Activated CD4-positive, alpha-beta T cell treated with anti-CD3 and anti-CD28 coated beads for 24 hours (primary cell): ENCODE measurements at places on chromosomes 3 and 15.

GRCh38 chr3:69591164-69591736, 148.0 kb upstream of the MITF start:
- no peak for DNase-seq

GRCh38 chr3:152610622-152611021, 224.3 kb upstream of the P2RY1 start:
- DNase-seq, result no peak

GRCh38 chr3:165196577-165197480, 645 bp upstream of the SLITRK3 start:
- DNase-seq, result no peak

DNA sequence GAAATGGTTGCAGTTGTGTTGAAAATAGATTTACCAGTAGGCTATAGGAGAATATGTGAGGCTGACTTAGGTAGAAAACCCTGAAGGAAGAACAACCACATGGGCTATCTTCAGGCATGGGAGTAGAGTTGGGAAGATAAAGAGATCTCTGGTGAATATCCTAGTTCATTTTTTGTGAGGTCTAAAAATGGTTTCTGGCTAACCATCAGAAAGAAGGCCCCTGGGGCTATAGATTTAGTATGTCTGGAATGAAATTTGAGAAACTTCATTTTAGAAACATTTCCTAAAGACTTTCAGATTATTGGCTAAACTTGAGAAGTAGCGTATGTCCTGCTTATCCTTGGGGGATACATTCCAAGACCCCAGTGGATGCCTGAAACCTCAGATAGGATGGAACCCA, 148.2 kb downstream of the NAALADL2 start:
- no peak for DNase-seq

- DNase-seq, result peak; percentile 20
These were observed 408.9 kb upstream of the THBS1 start for GRCh38 chr15:39171944-39172368.

DNA sequence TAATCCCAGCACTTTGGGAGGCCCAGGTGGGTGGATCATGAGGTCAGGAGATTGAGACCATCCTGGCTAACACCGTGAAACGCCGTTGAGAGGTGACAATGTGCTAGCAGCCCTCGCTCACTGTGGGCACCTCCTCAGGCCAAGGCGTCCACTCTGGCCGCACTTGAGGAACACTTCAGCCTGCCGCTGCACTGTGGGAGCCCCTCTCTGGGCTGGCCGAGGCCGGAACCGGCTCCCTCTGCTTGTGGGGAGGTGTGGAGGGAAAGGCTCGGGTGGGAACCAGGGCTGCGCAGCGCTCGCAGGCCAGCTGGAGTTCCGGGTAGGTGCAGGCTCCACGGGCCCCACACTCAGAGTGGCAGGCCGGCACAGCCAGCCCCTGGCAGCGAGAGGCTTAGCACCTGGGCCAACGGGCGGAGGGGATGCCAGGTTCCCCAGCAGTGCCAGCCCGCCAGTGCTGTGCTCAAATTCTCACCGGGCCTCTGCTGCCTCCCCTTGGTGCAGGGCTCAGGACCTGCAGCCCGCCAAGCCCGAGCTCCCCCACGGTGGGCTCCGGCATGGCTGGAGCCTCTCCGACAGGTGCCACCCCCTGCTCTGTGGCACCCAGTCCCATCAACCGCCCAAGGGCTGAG, 253.6 kb downstream of the CNTN4 start:
- no peak for DNase-seq

GRCh38 chr3:39812537-39812936, 3.1 kb downstream of the MYRIP start:
- DNase-seq, result no peak

DNA sequence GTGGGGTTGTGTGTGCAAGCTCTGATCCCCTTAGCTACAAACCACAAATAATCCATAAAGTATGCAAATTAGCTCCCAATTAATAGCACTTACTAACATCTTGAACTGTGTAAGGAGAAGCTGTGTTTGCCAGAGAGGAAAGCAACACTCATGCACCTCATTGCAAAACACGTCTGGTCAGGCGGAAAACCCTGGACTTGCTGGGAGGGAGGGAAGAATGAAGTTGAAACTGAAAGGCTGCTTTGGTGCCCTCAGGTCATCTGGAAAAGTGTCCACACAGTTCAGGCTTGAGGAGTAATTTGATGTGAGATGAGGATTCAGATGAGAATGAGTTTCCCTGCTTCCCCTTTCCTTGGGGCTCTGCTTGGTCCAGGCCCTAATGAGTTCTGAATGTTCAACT, 185.5 kb upstream of the ANKRD28 start:
- no peak for DNase-seq

DNA sequence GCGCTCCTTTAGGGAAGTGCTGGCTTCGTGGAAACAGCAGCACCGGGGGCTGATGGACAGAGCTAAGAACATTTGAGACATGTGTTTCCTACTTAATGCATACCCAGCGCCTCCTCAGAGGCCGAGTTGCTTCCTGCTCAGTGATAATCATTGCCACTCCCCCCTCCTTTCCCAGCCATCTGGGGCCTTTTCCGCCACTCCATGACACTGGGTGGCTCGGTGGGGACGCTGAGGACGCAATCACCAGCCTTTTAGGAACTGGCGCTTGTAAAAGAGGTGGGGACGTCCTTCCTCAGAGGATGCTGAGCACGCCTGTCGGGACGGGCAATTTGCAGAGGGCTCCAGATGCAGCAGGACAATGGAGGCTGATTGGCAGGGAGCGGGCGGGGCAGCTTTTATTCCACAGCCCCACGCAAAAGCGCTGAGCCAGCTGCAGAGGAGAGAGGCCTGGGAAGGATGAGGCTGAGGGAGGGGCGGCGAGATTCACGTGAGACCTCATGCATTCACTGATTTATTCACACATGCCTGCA, 22.2 kb upstream of the IQSEC1 start:
- no peak for DNase-seq

GRCh38 chr15:28904541-28905315, 19.0 kb downstream of the APBA2 start:
- no peak for DNase-seq

DNA sequence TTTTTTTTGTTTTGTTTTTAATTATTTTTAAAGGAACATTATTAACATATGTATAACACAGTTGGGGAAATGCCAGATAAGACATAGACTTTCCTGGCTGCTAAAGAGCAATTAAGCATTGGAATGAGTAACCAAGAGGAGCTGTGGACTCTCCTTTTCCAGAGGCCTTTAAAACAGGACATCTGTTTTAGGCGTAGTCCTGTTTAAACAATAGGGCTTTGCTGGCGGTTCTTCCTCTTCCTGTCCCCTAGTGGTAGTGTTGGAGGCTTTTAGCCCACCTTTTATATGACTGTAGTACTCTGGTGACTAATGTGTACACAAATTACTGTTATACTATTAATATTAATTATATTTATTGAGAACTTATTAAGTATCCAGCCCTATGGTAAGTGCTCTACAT, 81.9 kb downstream of the PPARG start:
- no peak for DNase-seq

GRCh38 chr15:66864871-66865281, 162.8 kb downstream of the SMAD6 start:
- no peak for DNase-seq

- no peak for DNase-seq
These were observed 7.5 kb downstream of the PSTPIP1 start for GRCh38 chr15:77002436-77002835.

- DNase-seq, result no peak
These were observed 52.8 kb downstream of the LSM3 start for GRCh38 chr3:14231145-14231990.

GRCh38 chr3:149077628-149078027, 8.7 kb downstream of the HLTF start:
- no peak for DNase-seq

DNA sequence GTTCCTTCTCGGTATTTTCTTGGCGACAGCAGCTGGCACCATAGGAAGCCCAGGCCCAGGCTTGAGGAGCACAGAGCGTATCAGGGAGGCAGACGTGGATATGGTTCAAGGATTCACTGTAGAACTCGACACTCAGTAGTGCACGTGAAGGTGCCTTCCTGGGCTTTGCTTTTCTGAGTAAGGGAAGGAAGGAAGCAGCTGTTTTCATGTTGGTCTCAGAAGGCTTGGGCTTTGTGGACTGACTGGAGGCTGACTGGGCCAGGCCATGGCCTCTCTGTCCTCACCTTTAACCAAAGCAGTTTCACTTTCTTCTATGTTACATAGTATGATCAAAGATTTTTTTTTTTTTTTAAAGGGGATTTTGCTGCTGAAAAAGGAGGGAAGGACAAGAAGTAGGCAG, 6.9 kb upstream of the GHRL start:
- DNase-seq, result no peak

- peak; percentile 4 for DNase-seq
These were observed 152.2 kb downstream of the ALCAM start for GRCh38 chr3:105518806-105519418.

GRCh38 chr15:48001393-48002039, 119.3 kb upstream of the SLC24A5 start:
- no peak for DNase-seq

DNA sequence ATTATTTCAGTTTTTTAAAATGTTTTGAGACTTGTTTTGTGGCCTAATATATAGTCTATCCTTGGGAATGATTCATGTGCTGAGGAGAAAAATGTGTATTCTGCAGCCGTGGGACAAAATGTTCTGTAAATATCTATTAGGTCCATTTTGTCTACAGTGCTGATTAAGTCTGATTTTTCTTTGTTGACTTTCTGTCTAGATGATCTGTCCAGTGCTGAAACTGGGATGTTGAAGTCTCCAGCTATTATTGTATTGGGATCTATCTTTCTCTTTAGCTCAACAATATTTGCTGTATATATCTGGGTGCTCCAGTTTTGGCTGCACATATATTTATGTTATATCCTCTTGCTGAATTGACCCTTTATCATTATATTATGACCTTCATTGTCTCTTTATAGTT, 85.2 kb downstream of the UBE2E2 start:
- no peak for DNase-seq

- no peak for DNase-seq
These were observed 102.5 kb downstream of the ZMAT3 start for GRCh38 chr3:178969004-178969700.

- DNase-seq, result no peak
These were observed 3.9 kb upstream of the CHSY1 start for GRCh38 chr15:101255615-101256241.

DNA sequence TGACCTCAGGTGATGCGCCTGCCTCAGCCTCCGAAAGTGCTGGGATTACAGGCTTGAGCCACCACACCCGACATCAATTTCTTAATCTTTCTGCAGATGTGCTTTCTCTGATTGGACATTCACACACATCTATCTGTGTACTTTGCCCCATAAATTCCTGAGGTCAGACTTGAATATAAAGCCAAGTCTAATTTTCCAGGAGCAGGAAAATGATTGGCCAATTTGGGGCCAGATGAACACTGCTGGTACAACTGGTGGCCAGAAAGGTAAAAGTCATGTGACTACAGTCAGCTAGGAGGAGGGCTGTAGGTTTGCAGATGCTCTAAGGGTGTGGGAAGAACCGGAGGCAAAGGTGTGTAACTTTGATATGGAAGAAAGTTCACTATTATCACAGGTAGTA, 3.2 kb upstream of the RAD51 start:
- no peak for DNase-seq

GRCh38 chr3:124780761-124781475, 50.7 kb downstream of the UMPS start:
- DNase-seq, result no peak

GRCh38 chr3:42179110-42179725, 86.8 kb downstream of the CCK start:
- DNase-seq, result no peak

- DNase-seq, result no peak
These were observed 3.0 kb downstream of the TRAK1 start for GRCh38 chr3:42094128-42094527.

GRCh38 chr3:185935465-185936272, 2.1 kb downstream of the TRA2B start:
- no peak for DNase-seq

GRCh38 chr15:29680465-29681165, 141.7 kb downstream of the TJP1 start:
- DNase-seq, result no peak
